ENCODE measurements at places on chromosomes 4 and X.
A peak's percentile ranks its signal among the peaks of the same experiment; 100 is the strongest.

DNA sequence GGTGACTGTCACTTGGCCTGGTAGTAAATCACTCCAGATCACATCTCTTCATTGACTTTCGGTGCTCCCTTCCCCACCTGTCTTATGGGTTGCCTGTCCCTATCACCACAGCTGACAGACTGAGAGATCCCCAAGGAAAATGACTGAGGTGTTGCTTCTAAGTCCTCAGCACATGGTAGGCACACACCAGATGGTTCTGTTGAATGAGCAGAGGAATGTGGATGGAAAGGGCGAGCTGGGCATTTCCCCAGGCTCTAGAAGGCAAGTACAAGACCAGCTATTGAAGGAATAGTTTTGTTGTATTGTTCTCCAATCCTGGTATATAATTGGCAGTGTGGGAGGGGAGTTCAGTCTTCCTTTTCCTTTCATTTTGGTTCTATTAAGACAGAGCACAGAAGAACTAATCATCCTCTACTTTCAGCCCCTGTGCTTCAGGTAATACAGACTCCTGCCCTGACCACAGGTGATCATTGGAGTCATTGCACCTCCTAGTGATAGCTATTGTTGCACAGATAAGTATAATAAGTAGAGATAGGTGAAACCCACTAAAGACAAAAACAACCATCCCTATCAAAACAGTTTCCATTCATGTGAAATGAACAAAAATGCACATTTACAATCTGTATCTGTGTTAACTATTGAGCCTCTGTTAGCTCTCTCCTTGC is 158.6 kb downstream of the TRAM1L1 start:
- DNase-seq = no peak

DNA sequence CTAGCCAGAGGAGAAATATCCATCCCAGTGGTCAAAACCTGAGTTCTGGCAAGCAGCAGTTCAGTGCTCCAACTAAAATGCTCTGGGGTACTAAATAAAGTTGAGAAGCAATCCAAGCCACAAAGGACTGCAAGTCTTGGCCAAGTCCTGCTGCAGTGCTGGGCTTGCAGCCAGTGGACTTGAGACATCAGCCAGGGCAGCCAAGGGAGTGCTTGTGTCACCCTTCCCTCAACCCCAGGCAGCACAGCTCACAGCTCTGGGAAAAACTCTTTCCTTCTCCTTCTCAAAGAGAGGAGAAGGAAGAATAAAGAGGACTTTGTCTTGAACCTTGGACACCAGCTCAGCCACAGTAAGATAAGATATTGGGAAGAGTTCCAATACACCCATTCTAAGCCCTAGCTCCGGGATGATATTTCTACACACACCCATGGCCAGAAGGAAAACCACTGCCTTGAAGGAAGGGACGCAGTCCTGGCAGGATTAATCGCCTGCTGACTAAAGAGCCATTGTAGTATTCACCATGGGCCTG is 99.8 kb downstream of the PTCHD1 start:
- DNase-seq = peak; percentile 0

DNA sequence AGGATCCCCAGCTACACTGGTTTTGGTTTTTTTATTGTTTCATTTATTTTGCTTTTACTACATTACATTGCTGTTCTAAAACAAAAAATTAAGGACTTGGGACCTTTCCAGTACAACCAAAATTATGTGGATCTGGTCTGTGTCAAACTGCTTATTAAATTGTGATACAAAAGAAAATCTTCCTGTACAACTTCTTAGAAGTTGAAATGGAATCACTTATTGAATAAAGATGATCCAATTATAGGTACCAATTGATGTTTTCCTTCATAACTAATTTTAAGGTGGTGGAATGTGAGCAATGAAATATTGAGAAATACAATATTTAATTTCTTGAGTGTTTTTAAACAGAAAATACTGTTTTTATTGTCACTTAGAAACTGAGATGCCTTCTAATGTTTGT is 67.3 kb downstream of the C4orf46 start:
- no peak for DNase-seq

GRCh38 chrX:17960891-17961290 is 99.8 kb upstream of the RAI2 start:
- no peak for DNase-seq

GRCh38 chr4:40182001-40182400 is 14.8 kb upstream of the RHOH start:
- DNase-seq = no peak

DNA sequence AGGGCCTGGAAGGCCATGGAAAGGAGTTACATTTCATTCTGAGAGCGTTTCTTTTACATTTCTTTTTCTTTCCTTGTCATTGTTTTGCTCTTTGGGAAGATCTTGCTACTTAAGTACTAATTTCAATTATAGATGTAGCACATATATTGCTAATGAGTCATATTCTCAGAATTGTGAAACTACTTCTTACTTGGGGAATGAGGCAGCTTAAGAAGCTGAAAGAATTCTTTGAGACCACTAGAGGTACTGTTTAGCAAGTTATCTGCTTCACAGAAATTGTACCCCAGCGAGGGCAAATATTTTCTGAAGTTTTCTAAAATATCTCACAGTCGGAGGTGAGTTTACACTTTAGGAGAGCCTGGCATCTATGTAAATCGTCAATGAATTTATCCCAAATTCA is 100.6 kb downstream of the AFF2 start:
- DNase-seq = no peak

DNA sequence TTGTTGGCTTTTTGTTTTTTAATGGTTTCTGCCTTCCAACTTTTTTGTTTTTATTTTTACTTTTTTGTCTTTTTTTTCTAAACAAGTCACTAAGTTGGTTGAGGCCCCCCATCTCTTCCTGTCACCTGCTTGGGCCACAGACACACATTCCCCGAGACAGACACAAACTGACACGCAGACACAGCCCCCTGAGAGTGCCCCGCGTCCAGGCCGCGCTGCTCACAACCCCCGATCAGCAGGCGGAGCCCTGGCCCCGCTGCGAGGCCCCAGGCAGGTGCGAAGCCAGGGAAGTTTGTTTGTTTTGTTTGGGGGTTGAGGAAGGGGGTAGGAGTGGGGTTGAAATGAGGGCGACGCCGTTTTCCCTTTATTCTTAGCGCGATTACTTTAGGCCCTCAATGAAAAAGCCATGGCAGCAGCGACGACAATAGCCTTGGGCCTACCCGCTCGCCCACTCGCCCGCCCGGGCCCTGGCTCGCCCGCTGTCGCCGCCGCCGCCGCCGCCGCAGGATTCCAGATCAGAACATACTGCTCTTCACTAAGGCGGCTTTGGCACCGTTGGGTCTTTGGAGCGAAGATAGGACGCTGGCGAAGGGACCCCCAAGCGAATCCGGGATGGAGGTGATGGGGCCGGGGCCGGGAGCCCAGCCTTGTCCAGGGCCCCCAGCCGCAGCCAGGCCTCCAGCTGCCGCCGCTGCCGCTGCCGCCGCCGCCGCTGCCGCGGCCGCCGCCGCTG is 3.1 kb downstream of the PHOX2B start:
- DNase-seq = no peak

DNA sequence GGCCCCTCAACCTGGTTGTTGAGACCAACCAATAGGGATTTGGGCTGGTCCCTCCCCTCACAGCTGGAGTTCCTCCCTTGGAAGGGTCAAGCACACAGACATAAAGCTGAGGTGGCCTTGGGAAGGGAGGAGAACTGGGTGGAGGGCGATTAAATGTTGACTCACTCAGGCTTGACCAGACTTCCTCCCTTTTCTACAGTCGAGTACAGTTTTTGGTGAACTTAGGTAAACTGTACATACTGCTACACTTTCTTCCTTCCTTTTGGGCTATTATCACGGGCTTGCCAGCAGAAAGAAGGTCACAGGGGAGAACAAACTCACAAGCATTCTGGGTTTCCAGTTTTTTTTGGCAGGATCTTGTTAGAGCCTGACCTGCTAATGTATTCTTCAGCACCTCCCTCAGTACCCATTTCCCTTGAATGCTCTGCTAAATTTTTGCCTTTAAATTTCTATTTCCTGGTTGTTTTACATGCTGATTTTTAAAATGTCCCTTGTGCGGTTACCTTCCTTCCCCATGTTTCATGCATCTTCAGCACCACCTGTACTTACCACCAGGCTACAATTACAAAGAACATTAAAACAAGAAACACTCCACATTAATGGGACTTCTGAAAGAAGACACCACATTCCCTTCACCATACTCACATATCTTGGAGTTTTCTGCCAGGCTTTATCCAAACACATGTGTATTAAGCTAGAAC is 135.2 kb upstream of the RASGEF1B start:
- DNase-seq = no peak

DNA sequence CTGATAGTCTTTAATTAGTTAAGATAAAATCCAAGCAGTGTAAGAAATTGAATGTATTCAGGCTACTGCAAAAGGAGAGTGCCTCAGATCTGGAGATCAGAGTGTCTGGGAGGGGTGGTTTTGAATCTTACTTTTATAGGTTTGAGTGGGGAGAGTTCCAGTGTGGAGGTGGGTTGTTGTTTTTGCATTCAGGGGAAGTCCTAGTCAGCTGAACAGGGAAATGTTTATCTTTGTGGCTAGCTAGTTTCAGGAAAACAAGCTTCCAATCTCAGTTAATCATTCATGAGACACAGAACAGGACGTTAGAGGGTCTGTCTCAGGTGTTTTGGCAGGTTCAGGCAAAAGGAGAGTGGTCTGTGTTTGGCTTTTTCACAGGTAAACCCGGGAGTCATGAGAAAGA is 26.0 kb downstream of the ZNF81 start:
- no peak for DNase-seq

- no peak for DNase-seq
These were observed 39.9 kb downstream of the SAT1 start for GRCh38 chrX:23822841-23823240.

DNA sequence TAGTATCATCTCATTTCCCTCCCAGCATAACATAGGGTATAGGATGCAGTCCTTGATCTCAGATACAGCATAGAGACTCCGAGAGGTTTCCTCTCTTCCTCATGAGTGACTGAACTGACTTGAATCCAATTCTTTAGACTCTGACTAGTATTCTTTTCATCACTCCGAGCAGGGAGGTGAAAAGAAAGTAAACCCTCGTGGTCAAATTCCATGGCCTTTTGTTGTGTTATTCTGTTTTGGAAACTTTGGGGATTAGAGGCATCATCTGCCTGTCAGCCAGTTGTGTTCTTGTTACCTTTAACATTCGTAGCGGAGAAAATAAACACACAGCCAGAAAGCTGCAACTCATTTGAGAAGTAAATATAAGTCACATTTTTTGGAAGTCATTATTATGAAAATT is 206.6 kb downstream of the ARHGAP10 start:
- DNase-seq = no peak

GRCh38 chr4:126779436-126780166 is 853.2 kb upstream of the INTU start:
- DNase-seq = no peak

GRCh38 chr4:99847362-99847976 is 30.8 kb downstream of the DAPP1 start:
- DNase-seq = no peak

DNA sequence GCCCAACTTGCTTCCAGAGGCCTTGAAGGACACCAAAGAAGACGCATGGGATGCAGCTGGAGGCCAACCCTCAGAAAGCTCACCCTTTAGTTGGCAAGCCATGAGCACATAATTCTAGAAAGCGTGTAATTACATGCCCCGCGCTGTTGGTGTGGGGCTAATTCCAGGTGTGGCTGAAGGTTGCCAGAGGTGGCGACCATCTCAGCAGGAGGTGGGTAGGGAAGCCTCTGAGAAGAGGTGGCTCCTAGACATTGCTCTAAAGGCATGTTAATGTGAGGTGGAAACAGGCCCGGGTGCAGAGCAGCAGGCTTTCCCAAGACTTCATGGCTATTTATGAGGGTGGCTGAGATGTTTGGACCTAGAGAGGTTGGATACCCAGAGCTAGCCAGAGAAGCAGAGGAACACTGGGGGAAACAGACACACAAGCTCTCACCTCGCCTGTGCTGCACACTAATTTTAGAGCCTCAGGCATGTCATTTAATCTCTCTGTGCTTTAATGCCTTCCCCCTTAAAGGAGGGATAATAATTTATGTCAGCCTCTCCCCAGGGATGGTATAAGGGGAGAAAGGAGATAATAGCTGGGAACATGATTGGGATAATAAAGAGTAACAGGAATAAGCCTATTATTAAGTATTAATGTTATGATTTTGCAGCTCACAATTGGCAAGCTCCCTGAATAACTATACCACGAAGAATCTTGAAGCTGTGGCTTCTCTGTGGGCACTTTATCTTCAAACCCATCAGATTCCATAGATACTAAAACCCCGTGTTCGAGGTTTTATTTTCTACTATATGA is 60.0 kb upstream of the HELT start:
- DNase-seq = no peak

- no peak for DNase-seq
These were observed 16.2 kb upstream of the CA5B start for GRCh38 chrX:15721911-15722310.

- DNase-seq = no peak
These were observed 70.5 kb upstream of the TBC1D9 start for GRCh38 chr4:140826701-140827027.

- DNase-seq = peak; percentile 86
These were observed 197.8 kb downstream of the PDGFC start for GRCh38 chr4:156773648-156774357.

- no peak for DNase-seq
These were observed 8.0 kb downstream of the PPARGC1A start for GRCh38 chr4:23881674-23882337.

DNA sequence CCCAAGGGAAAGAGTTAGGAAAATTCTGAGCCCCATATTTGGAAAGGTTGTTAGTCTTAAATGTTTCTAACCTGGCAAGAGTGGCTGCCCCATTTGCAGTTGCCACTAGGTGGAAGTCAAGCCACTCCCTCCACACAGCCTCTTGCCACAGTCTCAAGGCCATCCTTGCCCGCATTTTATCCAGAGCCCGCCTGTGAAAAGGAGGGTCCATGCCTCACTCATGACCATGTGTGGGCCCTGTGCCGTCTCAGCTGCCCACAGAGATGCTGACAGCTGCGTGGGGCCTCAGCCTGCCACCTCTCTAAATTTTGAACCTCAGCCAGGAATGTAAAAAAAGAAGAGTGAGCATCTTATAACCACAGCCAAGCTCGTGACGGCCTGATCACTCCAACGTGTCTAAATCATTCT is 201.5 kb upstream of the FAM241A start:
- DNase-seq = no peak

DNA sequence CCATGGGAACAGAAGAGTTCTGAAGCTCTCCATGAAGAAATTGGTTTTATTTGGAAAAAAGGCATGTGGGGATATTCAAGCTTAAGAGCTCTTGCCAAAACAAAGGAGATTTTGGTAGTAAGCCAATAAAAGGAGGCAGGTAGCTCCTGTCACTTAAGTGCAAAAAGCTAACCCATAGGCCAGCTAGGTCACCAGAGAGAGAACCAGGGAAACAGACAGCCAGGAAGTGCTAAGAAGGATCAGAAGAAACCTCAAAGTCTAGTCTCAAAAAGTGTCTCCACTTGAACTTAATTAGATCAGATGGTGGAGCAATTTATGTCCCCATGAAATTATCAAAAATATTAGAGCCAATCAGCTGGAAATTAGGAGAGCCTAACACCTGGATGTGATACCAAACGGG is 49.2 kb downstream of the CD40LG start:
- no peak for DNase-seq

Data from HS-5 (cell line).